ENCODE measurements at places on chromosomes 5 and 9. TPM values are rescaled to one million over a fixed set of nuclear protein-coding genes. Genes with fewer than 3 reads are reported as not detected.

DNA sequence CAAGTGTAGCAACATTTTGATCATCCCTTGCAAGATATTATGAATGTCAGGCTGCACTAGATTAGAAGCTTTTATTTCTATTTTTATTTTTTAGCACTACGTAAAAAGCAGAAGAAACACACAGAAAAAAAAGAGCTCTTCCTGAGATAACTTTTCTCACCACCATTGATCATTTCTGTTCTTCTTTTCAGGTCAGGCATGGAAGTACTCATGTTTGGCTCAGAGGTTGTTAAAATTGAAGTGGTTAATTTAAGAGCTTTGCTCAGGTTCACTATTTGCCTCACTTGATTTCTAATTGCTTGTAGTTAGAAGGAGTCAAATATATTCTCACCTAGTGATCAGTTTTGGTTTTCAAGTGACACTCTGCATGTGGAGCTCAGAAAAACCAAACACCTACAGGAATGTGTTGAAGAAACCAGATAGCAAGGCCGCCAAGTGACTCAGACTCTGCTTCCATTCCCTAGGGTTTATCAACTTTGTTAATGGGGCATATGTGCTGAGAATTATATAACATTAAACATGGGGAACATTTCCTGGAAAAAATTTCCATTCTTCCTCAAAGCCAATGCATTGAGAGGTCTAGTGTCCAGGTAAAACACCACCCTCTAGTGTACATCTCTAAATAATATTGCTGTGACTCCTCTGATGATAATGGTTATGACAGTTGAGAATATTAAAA, 679.8 kb downstream of the CETN3 start:
- no peak for DNase-seq

GRCh38 chr9:14863402-14863801, 46.8 kb downstream of the FREM1 start:
- DNase-seq: no peak

DNA sequence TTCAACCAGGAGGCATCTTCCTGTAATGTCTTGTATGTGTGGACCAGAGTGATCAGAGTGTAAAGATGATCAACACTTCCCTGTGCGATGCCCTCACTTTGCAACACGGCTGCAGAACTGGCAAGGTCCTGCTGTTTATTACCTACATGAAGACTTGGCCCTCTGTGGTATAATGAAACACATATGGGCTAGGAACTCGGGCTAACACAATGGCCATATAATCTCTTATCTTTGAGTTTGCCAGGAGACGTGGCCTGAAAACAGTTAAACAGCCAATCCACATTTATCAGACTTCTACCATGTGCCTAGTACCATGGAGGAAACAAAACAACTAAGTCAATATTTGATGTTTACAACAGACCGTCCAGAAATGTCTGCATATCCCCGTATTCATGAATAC, 145.5 kb downstream of the ZNF462 start:
- DNase-seq: no peak

DNA sequence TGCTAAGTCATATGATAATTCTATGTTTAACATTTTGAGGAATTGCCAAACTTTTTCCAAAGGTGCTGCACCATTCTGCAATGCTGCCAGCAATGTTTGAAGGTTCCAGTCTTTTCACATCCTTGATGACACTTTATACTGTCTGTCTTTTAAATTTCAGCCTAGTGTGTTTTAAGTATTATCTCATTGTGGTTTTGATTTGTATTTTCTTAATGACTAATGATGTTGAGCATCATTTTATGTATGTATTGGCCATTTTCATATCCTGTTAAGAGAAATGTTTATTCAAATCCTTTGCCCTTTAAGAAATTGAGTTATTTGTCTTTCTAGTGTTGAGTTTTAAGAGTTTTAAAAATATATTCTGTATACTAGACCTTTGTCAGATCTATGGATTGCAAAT, 5.0 kb upstream of the TEX48 start:
- no peak for DNase-seq

DNA sequence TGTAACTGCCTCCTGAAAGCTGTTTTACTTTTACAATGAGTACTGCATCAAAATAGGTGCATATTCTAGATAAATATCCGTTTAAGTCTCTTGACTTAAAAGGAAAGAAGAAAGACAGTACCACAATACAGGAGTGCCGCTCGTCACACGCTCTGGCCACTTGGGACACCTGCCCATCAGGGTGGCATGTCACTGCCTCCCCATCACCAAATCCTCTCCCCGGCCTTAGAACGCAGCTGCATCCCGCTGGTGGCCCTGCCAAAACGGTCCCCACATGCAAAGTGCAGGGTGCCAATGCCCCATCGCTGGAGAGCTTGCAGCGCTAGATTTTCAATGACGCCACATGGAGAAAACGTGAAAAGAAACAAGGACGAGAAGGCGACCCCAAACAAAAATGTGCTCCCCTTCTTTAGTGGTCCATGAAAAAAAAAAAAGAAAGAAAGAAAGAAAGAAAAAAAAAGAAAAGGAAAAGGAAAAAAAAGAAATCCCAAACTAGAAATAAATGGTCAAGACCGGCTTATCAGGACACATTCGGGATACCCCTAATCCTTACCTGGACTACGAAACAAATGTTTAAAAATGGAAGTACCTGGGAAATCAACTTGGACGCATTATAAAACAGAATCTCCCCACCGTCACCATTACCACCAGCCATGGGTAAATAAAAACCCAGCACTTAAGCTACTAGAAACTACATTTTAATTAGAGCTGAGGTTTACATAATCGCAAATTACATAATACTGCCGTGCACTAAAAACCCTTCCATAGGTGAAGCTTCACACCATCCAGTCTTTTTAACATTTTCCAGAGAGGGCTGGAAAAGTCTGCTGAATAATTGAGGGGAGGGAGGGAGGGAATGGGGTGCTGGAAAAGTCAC, 1.0 kb downstream of the ANKH start:
- DNase-seq: no peak

DNA sequence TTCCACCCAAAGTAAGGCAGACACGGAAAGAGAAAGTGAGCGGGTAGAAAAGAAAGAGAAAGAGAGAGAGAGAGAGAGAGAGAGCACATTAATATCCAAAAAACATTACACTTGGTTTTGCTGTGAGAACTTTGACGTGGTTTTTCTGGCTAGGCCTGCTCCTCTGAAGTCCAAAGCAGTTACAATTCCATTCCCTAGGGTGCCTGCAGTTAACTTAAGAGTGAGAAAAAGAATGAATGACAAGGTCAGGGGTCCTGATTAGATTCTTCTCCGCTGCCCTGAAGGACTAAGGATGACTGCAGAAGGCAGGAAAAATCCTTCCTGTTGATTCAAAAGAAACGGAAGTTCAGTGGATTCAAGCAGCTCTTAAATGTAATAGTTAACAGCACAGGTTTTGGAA, 589.8 kb downstream of the PRELID2 start:
- DNase-seq: no peak

- DNase-seq: no peak
Measured at GRCh38 chr9:95696701-95697100, 178.8 kb upstream of the ERCC6L2 start.

- no peak for DNase-seq
Measured at GRCh38 chr9:16344343-16344742, 526.1 kb downstream of the BNC2 start.

GRCh38 chr5:107806705-107807104, 136.0 kb upstream of the EFNA5 start:
- no peak for DNase-seq

DNA sequence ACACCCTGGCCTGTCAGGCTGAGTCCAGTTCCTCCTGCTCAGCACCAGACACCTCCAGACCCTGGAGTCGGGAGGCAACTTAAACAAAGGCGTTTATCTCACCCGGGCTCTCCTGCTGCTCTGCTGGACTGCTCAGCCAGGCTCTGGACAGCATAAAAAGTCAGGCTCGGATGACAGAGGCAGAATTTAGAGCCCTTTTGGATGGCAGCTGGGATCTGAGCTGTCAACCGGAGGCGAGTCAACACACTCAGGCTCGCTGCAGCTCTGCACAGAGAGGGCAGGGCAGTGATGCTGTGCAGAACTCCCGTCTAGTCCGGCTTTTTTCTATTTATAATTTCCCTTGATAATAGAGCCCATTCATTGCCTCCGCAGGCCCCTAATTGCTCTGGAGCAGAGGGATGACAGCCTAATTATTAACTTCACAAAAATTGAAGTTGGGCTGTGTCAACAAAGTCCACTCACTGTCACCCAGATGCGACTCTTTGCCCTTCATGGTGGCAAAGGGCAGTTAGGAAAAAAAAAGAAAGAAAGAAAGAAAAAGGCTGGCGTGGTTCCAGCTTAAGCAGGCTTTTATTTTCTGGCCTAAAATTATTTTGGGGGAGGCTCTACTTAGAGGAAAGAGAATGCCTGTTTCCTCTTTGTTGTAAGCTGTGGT, 37.6 kb downstream of the STC2 start:
- no peak for DNase-seq

GRCh38 chr5:56515011-56515410, 281.9 kb upstream of the ANKRD55 start:
- no peak for DNase-seq

GRCh38 chr5:169571355-169571754, 12.2 kb upstream of the SPDL1 start:
- DNase-seq: no peak

- no peak for DNase-seq
Measured at GRCh38 chr5:16675806-16676205, 59.0 kb upstream of the RETREG1 start.

DNA sequence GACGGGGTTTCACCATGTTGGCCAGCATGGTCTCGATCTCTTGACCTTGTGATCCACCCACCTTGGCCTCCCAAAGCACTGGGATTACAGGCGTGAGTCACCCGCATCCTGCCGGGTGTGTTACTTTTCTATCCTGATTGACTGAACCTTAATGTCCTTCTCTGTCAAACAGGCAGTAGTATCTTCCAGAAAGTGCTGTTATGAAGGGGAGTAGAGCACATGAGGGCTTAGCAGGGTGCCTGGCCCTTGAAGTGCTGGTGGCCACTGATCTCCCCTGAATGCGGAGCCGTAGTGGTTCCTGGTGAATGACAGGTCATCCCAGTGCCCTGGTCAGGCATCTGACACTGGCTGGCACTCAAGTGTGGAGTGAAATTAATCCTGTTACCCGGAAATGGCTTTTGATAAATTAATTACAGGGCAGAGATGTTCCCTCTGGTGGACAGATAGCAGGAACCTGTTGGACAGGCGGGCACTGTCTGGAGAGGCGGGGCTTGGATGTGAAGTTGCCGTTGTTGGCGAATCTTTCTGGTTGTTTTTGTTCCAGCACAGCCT, 28.4 kb downstream of the PRRC2B start:
- DNase-seq: no peak

DNA sequence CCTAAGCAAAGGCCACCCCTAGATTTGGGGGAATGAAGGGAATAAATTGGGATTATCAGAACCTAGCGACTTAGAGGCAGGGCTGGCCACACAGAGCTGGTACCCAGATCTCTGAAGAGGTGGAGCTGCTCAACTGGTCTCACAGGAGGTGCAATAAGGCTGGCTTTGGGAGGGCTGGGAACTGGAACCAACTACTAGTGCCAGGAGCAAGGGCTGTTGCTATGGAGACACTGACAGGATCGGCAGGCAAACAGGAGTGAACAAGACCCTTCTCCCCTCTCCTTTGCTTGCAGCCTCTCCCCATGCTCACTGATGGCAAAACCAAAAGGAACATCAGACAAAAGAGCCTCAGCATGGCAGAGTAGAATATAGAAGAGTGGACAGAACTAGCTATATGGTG, 17.0 kb upstream of the WHRN start:
- no peak for DNase-seq

DNA sequence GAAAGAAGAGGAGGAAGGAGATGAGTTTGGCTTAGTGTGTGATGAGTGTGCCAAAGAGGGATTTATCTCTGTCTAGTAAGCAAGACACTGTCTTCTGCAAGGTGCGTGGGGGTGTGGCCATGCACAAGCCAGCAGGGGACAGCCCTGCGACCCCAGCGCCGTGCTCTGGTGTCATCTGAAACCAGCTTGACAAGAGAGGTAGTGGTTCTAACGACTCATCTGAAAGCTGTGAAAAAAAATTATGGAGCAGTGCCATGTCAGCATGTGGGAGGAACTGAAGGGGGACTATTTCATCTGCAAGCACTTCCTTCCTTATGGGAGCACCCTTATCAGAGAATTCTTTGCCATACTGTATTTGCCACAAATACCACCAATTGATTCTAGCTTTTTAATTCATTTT, 398.6 kb downstream of the PSAT1 start:
- no peak for DNase-seq

- DNase-seq: peak; percentile 33
Measured at GRCh38 chr9:113682297-113682771, 193.8 kb upstream of the ZNF618 start.

GRCh38 chr9:41229408-41230401, 40.6 kb upstream of the ZNG1F start:
- no peak for DNase-seq

DNA sequence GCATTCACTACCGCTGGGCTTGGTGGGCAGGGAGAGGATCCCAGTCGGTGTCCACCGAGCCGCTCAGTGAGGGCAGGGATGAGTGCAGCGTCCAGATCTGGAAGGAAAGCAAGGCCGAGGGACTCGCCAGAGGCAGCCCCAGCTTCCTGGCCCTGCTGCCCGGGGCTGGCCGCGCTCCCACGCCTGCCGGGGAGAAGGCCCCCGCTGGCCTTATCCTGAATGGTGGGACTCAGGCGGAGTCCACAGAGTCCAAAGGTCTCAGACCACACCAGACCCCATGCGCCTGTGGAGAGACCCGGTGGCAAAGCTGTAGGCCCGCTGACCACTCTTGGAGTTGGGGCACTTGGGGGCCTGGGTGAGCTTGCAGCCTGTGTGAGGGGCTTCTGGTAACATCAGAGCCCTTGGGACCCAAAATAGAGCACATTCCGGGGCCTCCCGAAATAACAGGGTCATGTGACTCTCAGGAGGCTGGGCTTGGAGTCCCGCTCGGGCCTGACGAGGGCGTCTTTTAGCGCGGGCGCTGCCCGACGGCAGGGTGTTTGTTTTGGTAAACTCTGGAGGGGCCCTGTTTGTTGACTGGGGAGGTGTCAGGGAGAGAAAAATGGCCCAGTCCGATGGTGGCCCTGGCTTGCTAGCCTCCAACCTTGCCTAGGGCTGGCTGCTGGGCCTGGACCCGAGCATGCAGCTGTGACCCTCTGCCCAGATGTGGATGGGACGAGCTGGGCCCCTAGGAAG, 2.8 kb downstream of the RXRA start:
- no peak for DNase-seq

GRCh38 chr9:112540800-112541199, 54.2 kb downstream of the KIAA1958 start:
- no peak for DNase-seq

- DNase-seq: no peak
Measured at GRCh38 chr9:136370037-136370436, 3.4 kb downstream of the CARD9 start.

DNA sequence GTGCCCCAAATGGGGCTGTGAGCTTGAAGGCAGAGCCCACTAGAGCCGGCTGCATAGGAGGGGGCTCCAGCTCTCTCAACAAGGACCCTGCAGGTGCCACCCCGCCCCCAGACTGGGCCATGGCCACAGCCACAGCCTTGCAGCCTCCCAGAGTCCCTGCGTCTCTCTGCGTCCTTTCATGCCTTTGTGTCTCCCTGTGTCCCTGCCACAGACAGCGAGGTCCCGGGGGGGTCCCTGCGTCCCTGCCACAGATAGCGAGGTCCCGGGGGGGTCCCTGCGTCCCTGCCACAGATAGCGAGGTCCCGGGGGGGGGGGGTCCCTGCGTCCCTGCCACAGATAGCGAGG, 6.3 kb downstream of the NOXA1 start:
- no peak for DNase-seq

Gene THBS4
- total RNA-seq: 3.9 TPM

Gene SPOCK1
- 8.9 TPM for total RNA-seq

Gene PCDHGA6
- 9.6 TPM for total RNA-seq

Gene NPDC1
- total RNA-seq: 17.9 TPM

Gene SOHLH1
- not detected for total RNA-seq

Gene SPINK1
- 274 TPM for total RNA-seq

Gene CDHR2
- not detected for total RNA-seq

Gene SMIM15
- 44.7 TPM for total RNA-seq

Gene LCN1
- total RNA-seq: not detected
